Caco-2 (cell line): ENCODE measurements at places on chromosomes 11 and 22. TPM values are rescaled to one million over a fixed set of nuclear protein-coding genes. Genes with fewer than 3 reads are reported as not detected.

- H3K27ac ChIP-seq, result peak overlapping the region; percentile 32
- peaks cover 21% of the 10 kb centered on the region for H3K4me1 ChIP-seq
- H3K36me3 ChIP-seq, result no peaks in the 10 kb centered on the region
- H3K4me3 ChIP-seq, result no peak overlapping the region
Observed at GRCh38 chr11:134543241-134543640, 131.2 kb upstream of the B3GAT1 start.

The XKR3 gene
- total RNA-seq, result not detected in 2 replicates

- H3K36me3 ChIP-seq, result no peaks in the 10 kb centered on the region
- DNase-seq, result no peak
- H3K27me3 ChIP-seq, result no peaks in the 10 kb centered on the region
- no peak overlapping the region for H3K4me3 ChIP-seq
- no peaks in the 10 kb centered on the region for H3K4me1 ChIP-seq
- H3K27ac ChIP-seq, result no peak overlapping the region
Observed at GRCh38 chr11:101442936-101443521, 140.8 kb downstream of the TRPC6 start.

The C11orf86 gene
- total RNA-seq, result not detected in 2 replicates

- no peaks in the 10 kb centered on the region for H3K27me3 ChIP-seq
- no peaks in the 10 kb centered on the region for H3K4me1 ChIP-seq
- DNase-seq, result no peak
- no peak overlapping the region for H3K27ac ChIP-seq
Observed at GRCh38 chr11:68988491-68988890, 7.7 kb upstream of the MRGPRD start.

The SSTR3 gene
- not detected in 2 replicates for total RNA-seq

The OR51B4 gene
- total RNA-seq, result not detected in 2 replicates

The TTLL1 gene
- total RNA-seq, result 4.1 and 4.4 TPM in 2 replicates

GRCh38 chr11:72750556-72751115, 1.6 kb downstream of the ARAP1 start:
- H3K27ac ChIP-seq, result peak overlapping the region; percentile 94
- H3K36me3 ChIP-seq, result peaks cover 7% of the 10 kb centered on the region
- peak overlapping the region; percentile 75 for H3K4me3 ChIP-seq

GRCh38 chr11:1131033-1131911, 26.5 kb upstream of the MUC5AC start:
- no peak for DNase-seq
- H3K27ac ChIP-seq, result no peak overlapping the region
- H3K27me3 ChIP-seq, result no peaks in the 10 kb centered on the region
- no peaks in the 10 kb centered on the region for H3K4me1 ChIP-seq
- H3K4me3 ChIP-seq, result no peak overlapping the region

DNA sequence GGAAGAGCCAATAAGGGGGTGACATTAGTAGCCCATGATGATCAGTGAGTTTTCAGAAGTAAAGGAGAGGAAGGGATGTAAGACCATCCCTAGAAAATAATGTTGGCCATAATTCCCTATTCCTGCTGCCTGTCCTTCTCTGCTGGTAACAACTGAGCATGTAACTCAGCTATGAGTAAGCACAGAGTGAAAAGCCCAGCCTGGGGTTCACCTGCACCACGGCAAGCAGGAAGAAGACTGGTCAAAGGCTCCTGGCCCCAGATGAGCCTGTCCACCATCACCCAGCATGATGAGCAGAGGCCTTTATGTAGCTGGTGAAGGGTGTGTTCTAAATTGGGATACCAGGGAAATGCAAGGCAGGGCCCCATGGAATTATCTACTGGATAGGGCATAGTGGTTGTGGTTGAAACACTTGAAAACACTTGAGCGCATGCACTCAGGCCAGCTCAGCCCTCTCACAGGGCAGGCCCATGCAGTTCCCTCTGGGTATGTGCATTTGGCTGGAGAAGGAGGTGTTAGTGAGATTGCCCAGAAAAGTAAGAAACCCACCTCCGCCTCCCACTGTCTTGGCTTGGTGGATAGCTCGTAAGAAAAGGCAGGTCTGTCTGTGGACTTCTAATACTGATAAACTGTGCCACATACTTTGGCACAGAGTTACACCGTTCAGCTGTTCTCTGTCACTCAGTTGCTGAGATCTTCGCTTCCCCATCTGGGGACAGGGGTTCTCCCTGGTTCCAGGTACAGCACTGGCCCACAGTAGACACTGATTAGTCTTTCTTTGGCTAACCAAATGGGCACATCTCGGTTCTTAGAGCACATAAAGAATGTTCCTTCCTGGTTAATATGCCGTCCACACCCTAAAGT, 86.8 kb downstream of the AMOTL1 start:
- H3K4me3 ChIP-seq, result no peak overlapping the region
- no peak for DNase-seq
- peaks cover 17% of the 10 kb centered on the region for H3K36me3 ChIP-seq
- H3K27me3 ChIP-seq, result no peaks in the 10 kb centered on the region
- peaks cover 9% of the 10 kb centered on the region; the same call in 1 of the 2 replicates for H3K4me1 ChIP-seq

- H3K36me3 ChIP-seq, result no peaks in the 10 kb centered on the region
- no peaks in the 10 kb centered on the region for H3K27me3 ChIP-seq
- no peak overlapping the region for H3K4me3 ChIP-seq
- H3K4me1 ChIP-seq, result no peaks in the 10 kb centered on the region; the same call in 1 of the 2 replicates
- DNase-seq, result no peak
Observed at GRCh38 chr11:73792584-73792983, 4.9 kb downstream of the MRPL48 start.

DNA sequence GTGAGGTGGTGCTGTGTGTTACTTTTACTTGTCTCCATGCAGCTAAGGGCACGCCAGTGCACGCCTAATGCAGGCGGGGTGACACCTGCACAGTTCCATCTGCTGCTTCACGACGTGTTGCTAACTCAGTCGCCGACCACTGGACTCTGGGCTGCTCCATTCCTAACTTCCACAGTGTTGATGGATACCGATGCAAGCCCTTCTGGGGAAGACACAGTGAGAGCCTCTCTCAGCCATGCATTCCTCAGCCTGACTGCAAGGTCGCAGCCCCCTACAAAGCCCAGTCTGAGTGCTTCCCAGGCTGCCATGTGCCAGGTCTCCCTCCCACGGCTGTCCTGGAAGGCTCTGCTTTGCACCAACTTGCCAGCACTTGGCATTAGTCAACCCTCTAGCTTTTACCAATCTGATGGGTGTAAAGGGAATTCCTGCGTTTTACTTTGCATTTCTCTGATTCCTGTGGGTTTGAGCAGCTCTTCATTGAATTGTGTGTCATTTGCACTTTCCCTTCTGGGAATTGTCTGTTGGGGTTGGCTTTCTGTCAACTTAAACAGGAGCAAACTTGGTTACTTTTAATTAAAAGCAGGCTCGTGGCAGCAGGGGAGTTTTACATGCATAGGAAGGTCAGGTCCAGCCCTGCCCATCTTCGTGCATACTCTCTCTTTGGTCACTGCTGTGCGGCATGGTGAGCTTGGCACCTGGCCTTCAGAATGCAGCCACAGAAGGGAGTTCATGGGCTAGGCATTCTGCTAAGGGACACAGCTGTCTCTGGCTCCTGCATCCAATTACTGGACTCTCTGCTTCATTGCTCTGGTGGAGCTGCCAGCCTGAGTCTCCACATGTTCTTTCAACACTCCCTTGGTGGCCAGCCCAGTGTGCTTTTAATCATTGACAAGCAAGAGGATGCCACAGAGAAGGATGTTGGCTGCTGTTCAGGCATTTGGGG, 34.6 kb upstream of the SHANK2 start:
- no peaks in the 10 kb centered on the region for H3K36me3 ChIP-seq
- peaks cover 30% of the 10 kb centered on the region for H3K4me1 ChIP-seq
- DNase-seq, result no peak

The LUZP2 gene
- total RNA-seq, result not detected in 2 replicates

The MS4A2 gene
- not detected in 2 replicates for total RNA-seq

The MAJIN gene
- total RNA-seq, result not detected in 2 replicates

GRCh38 chr22:29382580-29383302, 5.6 kb downstream of the AP1B1 start:
- peak overlapping the region; percentile 56 for H3K27ac ChIP-seq
- no peaks in the 10 kb centered on the region for H3K27me3 ChIP-seq
- 0 out of 2 replicates have a peak overlapping the region, but pooled peaks have one; percentile 1 for H3K4me3 ChIP-seq
- peaks cover 1% of the 10 kb centered on the region; the same call in 1 of the 2 replicates for H3K36me3 ChIP-seq

GRCh38 chr22:46057246-46058090, 80.5 kb upstream of the WNT7B start:
- DNase-seq, result peak; percentile 2
- H3K27ac ChIP-seq, result no peak overlapping the region
- H3K4me3 ChIP-seq, result no peak overlapping the region
- no peaks in the 10 kb centered on the region for H3K27me3 ChIP-seq
- H3K4me1 ChIP-seq, result no peaks in the 10 kb centered on the region

DNA sequence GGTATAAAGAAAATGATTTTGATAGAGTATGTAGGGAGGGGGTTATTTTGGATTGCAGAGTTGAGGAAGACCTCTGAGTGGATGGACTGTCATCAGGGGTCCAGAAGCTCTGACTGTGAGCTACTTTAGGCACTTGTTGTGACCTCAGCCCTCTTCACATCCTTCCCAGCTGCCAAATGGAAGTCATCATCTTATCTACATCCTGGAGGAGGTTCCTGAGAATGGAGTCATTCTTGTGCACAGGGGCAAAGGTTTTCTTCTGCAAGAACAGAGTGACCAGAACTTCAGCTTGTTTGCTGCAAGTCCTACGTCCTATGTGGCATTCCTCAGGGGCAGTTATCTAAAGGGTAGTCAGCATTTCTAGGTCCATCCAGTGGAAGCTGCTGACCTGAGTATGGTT, 393.8 kb downstream of the AASDHPPT start:
- peaks cover 57% of the 10 kb centered on the region for H3K4me1 ChIP-seq
- no peak overlapping the region for H3K4me3 ChIP-seq
- DNase-seq, result no peak
- H3K27me3 ChIP-seq, result no peaks in the 10 kb centered on the region
- peaks cover 3% of the 10 kb centered on the region; the same call in 1 of the 2 replicates for H3K36me3 ChIP-seq

DNA sequence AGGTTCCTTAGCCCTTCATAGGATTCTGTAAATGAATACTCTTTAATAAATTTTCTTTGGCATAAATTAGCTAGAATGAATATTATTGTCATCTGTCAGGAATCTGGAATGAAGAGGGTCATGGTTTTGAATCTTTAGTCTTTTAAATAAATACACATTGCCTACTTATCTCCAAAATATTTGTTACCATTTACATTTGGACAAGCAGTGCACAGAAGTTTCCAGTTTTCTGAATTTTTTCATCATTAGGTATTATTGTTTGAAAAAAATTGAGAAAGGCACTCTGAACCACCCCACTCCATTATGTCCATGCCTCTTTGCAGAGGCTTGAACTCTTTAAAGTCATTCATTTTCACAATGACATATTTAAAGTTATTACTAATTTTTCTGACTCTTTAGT, 549.0 kb upstream of the LUZP2 start:
- DNase-seq, result no peak
- H3K4me1 ChIP-seq, result no peaks in the 10 kb centered on the region
- H3K36me3 ChIP-seq, result no peaks in the 10 kb centered on the region
- no peaks in the 10 kb centered on the region for H3K27me3 ChIP-seq
- no peak overlapping the region for H3K4me3 ChIP-seq

DNA sequence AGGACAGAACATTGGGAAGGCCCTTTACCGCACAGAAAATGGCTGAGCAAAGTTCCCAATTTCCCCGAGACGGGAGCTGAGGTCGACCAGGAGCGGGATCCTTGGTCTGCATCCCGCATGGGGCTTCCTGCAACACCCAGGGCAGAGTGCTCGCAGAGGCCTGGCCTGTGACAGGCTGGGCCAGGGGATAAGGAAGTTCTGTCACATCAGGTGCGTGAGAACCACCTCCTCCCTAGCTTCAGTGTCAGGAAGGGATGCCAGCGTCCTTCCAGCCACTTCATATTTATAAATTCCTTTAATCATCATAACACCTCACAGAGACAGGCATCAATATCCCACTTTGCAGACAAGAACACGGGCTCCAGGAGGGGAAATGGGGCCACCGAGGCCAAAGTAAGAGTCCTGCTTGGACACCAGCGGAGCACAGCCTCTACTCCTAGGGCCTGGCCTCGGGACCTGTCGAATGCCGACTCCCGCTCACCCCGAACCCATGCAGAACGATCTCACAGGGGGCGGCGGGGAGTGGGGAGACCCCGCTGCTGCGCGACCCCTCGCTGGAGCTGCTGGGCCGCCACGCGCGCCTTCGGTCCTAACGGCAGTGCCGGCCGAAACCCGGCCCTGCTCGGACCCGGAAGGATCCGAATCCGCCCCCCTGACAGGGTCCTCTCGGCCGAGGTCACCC, 532 bp downstream of the BET1L start:
- H3K36me3 ChIP-seq, result peaks cover 6% of the 10 kb centered on the region
- H3K4me1 ChIP-seq, result peaks cover 20% of the 10 kb centered on the region
- H3K27me3 ChIP-seq, result no peaks in the 10 kb centered on the region
- peak overlapping the region; percentile 73 for H3K4me3 ChIP-seq
- H3K27ac ChIP-seq, result peak overlapping the region; percentile 99

The GDPD4 gene
- not detected in 2 replicates for total RNA-seq

DNA sequence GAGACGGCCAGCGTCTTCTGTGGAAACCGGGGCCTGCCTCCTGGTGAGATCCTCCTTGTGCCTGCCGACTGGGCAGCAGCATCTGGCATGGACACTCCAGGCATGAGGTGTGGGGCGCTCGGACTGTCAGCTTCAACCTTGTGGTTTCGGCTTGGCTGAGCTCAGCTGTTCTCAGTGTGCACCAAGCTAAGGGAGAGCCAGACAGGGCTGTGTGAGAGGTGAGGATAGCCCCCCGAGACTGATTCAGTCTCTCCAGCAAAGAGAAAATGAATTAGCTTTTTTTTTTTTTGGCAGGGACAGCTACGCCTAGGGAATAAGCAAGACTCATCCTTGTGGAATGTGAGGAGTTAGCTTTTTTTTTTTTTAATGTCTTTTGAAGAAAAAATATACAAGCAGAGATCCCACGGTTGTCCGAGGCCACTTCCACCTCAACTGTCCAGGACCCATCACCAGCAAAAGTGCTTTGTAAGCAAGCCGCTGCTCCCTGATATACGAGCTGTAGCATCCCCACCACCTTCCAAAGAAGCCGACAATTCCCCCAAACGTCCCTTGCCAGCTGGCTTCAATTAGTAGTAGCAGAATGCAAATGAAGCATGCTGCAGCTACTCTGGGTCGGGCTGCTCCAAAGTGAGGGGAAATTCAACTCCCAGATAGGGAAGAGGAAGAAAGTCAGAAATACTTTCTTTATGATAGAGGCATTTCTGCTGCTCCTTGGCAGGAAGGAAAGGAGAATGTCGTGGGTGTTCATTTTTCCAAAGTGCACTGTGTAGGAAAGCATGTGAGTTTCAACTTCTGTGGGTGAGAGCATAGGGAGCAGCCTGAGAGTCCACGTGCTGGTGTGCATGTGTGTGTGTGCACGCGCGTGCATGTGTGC, 9.7 kb upstream of the THY1 start:
- no peak overlapping the region for H3K27ac ChIP-seq
- no peaks in the 10 kb centered on the region for H3K4me1 ChIP-seq
- H3K4me3 ChIP-seq, result no peak overlapping the region
- H3K36me3 ChIP-seq, result no peaks in the 10 kb centered on the region
- no peak for DNase-seq
- no peaks in the 10 kb centered on the region for H3K27me3 ChIP-seq
